ENCODE measurements at places on chromosomes 2 and 18.

DNA sequence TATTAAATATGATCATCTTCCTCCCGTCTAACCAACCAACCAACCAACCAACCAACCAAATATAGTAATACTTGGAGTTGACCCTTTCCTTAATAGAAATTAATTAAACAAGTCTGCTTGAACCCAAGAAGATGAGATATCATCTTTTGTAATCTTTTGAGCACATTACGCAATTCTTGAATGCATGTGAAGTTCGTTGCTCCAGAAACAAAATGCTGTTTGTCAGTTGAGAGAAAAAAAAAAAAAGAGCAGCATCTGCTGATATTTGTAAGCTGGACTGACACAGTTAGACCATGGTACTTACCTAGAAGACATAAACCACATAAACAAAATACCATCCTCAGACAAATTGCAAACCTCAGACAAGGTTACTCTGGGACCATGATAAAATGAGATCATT is 9.2 kb upstream of the SERPINB2 start:
- no peak for DNase-seq

GRCh38 chr2:208033701-208034502 is 8.6 kb upstream of the PLEKHM3 start:
- DNase-seq = no peak

DNA sequence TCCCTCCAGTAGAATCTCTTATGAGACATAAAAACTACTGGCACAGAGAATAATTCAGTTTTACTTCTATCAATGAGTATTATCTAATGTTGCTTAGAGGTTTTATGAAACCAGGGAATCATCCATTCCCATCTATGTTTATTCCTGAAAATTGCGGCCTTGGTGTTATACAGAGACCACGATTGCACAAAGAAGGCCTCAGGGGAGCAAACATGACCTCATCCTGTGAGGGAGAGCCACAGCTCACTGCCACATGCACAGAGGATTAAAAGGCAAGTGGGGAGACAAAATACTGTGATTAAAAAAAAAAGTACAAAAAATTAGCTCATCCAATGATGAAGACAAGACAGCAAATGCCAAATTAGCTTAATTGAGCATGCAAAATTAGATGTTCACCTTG is 111.8 kb upstream of the SLC35G4 start:
- no peak for DNase-seq

DNA sequence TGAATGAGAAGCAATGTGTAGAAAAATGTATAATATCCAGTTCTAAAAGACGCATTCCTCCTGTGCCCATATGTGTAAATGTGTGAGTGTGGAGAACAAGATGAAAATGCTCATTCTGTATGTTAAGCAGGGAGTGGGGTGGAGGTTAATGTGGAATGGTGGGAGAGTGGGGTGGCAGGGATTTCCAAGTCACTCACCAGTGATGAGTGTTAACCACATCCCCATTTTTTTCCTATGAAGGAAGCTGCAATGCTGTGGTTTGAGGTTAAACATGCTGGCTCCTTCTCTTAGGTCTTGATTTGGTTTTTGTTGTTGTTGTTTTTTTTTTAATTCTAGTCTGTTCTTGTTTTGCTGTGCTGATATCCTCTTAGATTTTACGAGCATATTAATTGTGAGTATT is 169.4 kb downstream of the NEDD4L start:
- no peak for DNase-seq

Measured in NCI-H1105 treated with DMSO at 0.1 percent for 48 hours (cell line).